ENCODE measurements at places on chromosomes 5 and 9.

DNA sequence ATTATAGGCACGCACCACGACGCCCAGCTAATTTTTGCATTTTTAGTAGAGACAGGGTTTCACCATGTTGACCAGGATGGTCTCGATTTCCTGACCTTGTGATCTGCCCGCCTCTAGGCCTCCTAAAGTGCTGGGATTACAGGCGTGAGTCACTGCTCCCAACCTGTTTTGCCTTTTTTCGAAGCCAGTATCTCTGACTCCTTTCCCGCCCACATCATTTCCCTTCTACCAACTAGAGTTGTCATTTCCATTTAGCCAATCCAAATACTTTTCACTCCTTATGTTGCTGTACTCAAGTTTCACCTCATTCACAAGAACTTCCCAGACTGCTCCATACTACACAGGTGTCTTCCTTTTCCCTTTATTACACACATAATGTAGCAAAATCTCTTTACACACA lies 502.6 kb upstream of the CDH6 start:
- no peak for DNase-seq

DNA sequence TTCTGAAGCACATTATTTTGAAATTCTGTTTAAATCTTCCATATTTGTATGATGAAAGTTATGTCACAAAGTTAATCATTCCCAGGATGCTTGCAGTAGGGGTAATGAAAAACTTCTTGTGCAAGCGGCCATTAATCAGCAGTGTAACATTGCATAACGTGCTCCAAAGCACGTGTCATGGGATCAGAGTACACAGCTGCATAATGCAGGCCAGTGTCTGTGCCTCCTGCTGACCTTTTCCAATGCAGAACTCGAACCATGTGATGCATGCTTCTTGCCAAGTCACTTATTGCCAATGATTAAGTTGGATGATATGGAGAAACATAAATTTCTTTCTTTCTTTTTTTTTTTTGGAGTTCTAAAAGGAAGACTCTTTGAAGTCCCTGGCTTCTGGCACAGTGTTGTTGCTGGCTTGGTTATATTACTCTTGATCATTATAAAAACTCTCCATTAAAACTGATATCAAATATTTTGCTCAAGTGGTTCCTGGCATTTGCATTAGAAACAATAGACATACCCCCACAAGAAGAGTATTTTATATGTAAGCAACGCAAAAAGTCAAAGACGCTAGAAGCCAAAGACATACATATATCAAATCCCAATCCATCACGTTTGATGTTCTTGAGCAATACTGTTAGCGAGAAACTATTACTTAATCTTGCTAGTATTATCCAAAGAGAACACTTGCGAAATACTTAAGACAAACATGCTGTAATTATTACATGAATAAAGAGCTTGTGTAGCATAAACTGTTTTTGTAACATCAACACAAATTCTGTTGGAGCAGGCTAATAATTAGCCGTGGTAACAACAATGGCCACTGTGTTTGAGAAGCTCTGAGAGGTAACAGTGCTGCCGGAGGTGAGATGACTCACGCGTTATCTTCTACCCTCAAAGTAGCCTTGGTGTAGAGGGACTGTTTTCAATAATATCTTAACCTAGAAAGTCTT lies 164.2 kb downstream of the AUH start:
- DNase-seq: no peak

- DNase-seq: no peak
Observed at GRCh38 chr5:16178745-16179372, 732 bp downstream of the MARCHF11 start.

DNA sequence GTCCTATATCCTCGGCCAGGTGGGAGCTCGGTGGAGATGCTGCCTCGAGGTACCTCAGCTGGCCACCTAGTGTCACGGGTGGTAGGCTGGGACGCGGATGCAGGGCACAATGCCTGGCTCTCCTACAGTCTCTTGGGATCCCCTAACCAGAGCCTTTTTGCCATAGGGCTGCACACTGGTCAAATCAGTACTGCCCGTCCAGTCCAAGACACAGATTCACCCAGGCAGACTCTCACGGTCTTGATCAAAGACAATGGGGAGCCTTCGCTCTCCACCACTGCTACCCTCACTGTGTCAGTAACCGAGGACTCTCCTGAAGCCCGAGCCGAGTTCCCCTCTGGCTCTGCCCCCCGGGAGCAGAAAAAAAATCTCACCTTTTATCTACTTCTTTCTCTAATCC lies 2.0 kb downstream of the PCDHGC3 start:
- no peak for DNase-seq

DNA sequence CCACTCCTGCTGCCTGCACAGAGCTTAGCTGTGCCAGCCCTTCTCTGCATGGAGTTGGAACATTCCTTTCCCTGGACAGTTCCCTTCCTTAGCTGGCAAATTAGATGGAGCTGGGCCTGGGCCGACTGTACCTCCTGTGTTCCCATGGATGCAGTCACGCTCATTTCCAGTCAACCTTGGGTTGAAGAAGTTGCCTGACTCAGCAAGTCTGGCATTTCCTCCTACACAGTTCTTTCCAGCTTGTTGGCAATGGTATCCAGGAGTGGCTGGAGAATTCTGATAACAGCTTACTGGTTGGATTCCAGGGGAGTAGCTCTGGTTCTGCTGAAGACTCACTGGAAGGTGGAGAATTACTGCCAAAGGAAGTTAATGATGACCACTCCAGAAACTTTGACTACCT lies 9.2 kb upstream of the TAF1L start:
- DNase-seq: no peak
